CD4-positive, alpha-beta T cell treated with Interleukin-17A for 1 hour (primary cell): ENCODE measurements at places on chromosomes 13 and 19.

GRCh38 chr13:60329221-60329923 is 67.6 kb upstream of the TDRD3 start:
- DNase-seq = peak; percentile 12

GRCh38 chr19:29016926-29017760 is 195.8 kb downstream of the UQCRFS1 start:
- DNase-seq = no peak

- no peak for DNase-seq
Measured at GRCh38 chr13:37326334-37326733, 220.9 kb upstream of the CSNK1A1L start.

- DNase-seq = no peak
Measured at GRCh38 chr13:106680796-106681472, 113.0 kb upstream of the ARGLU1 start.

- DNase-seq = no peak
Measured at GRCh38 chr13:43514311-43514710, 272.5 kb downstream of the ENOX1 start.

DNA sequence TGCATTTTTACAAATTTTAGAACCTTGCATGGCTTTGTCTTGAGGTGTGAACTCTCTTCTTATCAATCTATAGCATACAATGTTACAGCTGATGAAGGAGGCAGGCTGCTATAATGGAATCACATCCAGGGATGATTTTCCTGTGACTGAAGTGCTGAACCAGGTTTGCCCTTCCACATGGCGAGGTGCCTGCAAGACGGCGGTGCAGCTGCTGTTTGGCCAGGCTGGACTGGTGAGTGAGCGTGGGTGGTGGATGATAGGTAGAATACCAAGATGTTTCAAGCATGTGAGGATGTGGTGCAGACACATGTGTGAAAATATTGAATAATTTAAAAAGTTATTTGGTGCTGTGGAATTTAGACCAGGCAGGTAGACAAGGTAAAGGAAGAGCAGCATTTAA is 34.9 kb upstream of the GPI start:
- DNase-seq = no peak

DNA sequence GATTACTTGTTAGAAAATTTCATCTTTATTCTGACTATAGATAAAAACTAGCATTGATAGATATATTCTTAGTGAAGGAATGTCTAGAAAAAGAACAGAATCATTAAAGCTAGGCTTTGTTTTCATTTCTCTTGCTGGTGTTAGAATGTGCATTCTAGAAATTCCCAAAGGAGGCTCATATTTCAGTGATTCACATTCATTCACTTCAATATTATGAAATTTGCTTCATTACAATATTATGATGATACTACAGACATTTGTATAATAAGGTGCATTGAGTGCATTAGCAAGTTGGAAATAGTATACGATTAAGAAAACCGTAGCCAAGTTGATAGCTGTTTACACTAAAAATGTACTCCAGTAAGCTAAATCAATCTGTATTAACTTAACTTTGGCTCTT is 70.7 kb upstream of the MYCBP2 start:
- DNase-seq = no peak

GRCh38 chr13:61110732-61111131 is 304.9 kb downstream of the PCDH20 start:
- no peak for DNase-seq

DNA sequence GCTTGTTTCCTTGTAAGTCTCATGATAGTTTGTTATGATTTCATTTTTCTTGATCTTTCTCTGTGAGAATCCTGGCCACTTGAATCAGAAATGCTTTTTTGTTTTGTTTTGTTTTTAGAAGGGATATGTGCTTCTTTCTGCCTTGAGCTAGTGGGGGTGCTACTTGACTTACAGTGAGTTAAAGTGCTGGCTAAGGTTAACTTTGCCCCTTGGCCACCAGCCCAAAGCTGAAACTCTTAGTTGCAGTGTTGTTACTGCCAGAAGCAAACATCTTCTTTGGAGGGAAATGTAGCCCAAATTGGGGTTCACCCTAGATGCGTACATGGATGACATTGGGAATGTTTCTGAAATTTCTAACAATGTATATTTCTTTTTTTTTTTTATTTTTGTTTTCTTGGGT is 57.4 kb downstream of the TDRD3 start:
- DNase-seq = no peak

DNA sequence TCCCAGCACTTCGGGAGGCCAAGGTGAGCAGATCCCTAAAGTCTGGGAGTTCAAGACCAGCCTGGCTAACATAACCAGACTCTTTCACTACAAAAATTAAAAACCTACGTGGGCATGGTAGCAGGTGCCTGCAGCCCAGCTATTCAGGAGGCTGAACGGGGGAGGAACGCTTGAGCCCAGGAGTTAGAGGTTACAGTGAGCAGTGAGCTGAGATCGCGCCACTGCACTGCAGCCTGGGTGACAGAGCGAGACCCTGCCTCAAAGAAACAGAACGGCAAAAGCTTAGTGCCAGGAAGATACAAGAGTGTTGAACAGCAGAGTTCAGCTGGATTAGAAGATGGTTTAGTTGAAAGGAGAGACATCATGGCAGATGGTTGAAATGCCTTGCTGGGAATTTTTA is 24.1 kb upstream of the RNF113B start:
- no peak for DNase-seq

- DNase-seq = no peak
Measured at GRCh38 chr19:15234431-15235130, 2.3 kb upstream of the EPHX3 start.

DNA sequence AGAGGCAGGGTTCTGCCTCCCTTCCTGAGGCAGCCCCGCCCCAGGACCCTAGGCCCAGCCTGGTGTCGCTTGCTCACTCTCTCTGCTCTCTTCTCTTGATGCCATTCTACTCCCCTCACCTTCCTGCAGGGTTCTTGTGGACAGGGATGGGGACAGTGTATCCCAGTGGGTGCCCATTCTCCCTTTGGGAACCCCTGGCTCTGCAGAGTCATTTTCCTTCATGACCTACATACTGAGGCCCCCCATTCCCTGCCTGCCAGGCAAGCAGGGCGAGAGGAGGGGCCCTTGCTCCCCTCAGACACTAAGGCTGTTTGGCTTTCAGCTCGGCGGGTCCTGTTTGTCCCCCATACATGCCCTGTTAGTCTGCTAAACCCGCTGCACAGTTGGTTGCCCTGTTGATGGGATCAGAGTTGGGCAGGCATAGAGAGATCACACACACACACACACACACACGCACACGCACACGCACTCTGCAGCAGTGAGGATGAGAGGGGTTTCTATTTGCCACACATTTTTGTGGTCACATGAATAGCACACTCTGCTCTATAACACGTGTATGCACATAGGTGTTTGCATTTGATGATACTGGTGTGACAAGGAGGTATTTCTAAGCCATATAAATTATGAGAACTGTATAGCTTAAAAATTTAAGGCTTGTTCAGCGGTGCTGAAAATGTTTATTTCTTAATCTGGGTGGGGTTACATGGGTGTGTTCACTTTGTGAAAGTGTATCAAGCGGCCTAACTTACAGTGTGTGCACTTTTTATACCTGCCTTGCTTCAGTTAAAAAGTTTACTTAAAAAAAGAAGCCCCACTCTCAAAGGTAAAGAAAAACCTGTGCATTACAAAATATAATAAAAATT is 20.3 kb downstream of the NFIX start:
- DNase-seq = no peak

- DNase-seq = no peak
Measured at GRCh38 chr13:22126433-22127021, 455.7 kb downstream of the FGF9 start.

DNA sequence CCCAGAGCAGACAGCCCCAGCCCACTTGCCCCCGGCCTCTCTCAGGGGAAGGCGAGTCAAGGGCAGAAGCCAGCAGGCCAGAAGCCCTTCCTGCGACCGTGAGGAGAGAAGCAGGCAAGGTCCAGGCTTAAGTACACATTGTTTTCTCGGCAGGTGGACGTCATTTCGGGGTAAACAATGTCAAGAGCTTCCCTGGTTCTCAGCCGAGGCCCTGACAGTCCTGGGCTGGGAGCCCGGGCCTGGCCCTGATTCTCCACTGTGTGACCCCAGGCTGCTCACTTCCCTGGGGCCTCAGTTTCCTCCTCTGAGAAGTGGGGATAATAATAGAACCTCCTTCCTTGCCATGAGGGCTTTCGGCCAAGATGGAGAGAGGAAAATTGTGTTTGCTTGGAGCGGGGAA is 19.4 kb downstream of the PLVAP start:
- no peak for DNase-seq

DNA sequence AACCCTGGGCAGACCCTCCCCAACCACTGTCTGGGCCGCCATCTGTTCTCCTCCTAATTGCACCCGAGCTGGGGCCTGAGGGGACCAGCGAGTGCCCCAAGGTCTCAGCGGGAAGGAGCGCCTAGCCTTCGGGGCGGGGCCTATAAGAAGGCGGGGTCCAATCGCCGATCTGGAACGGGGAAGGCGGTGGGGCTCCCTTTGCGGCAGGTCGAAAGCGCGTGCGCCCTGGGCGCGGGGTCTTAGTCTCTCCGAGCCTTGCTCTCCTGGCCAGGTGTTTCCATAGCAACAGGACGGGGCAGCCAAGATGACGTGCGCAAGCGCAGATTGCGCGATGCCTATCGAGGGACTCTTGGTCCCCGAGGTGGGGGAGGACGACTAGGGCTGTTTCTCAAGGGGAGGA is 2.8 kb downstream of the MAST1 start:
- DNase-seq = no peak

GRCh38 chr19:55549500-55550320 is 4.4 kb upstream of the SBK3 start:
- no peak for DNase-seq

DNA sequence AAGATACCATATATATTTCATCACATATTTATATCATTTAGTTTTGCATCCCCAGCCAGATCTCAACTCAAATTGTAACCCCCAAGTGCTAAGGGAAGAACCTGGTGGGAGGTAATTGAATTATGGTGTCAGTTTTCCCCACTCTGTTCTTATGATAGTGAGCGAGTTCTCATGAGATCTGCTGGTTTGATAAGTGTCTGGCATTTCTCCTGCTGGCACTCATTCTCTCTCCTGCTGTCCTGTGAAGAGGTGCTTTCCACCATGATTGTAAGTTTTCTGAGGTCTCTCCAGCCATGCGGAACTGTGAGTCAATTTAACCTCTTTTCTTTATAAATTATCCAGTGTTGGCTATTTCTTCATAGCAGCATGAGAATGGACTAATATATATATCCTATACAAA is 462.5 kb upstream of the SLITRK5 start:
- DNase-seq = no peak

DNA sequence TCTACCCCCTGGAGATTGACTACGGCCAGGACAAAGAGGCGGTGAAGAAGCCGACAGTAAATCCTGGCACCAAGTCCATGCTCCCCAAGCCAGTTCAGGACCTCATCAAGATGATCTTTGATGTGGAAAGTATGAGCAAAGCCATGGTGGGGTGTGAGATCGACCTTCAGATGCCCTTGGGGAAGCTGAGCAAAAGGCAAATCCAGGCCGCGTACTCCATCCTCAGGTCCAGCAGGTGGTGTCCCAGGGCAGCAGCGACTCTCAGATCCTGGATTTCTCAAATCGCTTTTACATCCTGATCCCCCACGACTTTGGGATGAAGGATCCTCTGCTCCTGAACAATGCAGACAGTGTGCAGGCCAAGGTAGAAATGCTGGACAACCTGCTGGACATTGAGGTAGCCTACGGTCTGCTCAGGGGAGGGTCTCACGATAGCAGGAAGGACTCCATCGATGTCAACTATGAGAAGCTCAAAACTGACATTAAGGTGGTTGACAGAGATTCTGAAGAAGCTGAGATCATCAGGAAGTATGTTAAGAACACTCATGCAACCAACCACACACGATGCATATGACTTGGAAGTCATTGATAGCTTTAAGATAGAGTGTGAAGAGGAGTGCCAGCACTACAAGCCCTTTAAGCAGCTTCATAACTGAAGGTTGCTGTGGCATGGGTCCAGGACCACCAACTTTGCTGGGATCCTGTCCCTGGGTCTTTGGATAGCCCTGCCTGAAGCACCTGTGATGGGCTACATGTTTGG is 24.0 kb upstream of the ANKRD10 start:
- no peak for DNase-seq

GRCh38 chr13:107852072-107852471 is 363.3 kb downstream of the LIG4 start:
- DNase-seq = no peak

DNA sequence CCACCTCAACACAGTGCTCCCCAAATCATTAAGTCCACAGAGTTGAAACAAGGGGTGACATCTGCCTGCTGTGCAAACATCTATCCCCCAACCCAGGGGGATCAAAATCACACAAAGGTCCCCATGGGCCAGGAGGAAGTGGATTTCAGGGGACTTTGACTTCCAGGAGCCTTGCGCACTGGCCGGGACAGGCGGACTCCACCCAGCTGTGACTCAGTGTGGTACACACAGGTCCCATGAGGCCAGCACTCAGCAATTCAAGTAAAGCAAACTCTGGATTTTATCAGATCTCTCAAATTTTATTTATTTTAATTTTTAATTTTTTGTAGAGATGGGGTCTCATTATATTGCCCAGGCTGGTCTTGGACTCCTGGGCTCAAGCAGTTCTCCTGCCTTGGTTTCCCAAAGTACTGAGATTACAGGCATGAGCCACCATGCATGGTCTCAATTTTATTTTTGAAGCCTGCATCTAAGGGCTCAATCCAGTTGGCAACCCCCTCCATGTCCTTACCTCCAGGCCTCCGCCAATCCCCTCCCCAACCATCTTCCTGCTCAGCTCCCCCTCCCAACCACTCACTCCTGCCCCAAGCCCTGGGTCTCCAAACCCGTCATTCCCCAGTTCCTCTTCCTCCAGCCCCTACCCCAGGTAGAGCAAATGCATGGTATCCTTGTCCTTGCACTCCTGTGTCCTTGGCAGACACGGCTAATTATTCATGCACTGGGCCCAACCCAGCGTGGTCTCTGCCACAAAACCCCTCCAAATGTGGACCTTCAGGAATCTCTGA is 18.2 kb downstream of the ARHGAP33 start:
- DNase-seq = no peak

DNA sequence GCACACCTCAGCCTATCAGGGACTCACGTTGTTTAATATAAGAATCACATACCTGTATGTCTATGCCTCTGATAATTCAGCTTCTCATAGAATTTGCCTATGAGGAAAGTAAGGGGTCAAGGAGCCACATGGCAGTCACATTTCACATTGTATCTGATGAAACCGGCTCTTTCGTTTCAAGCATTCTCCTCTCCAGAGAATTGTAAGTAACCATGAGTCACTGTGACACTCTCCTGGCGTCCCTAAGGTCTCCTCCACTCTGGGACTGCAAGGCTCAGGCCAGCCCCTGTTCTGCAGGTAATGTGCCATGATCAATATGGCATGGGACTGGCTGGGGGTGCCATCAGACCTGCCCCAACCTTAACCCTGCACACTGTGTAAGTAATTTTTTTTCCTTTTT is 503.3 kb downstream of the COG6 start:
- DNase-seq = no peak

GRCh38 chr13:51396352-51396751 is 56.5 kb downstream of the INTS6 start:
- no peak for DNase-seq

- DNase-seq = peak; percentile 80
Measured at GRCh38 chr19:1470305-1471009, 8.6 kb downstream of the C19orf25 start.
